ENCODE measurements at places on chromosomes 6 and 20. TPM values are rescaled to one million over a fixed set of nuclear protein-coding genes. Genes with fewer than 3 reads are reported as not detected.

CALHM6 gene
- total RNA-seq, result not detected

PAK5 gene
- not detected for total RNA-seq

FABP7 gene
- total RNA-seq, result not detected

PAX1 gene
- total RNA-seq, result not detected

SLC17A3 gene
- not detected for total RNA-seq

SUN5 gene
- not detected for total RNA-seq

SLC35D3 gene
- not detected for total RNA-seq

LINC00237 gene
- total RNA-seq, result not detected

SLC13A3 gene
- total RNA-seq, result 0.59 TPM

KIF25 gene
- total RNA-seq, result not detected

ABCC10 gene
- 11.6 TPM for total RNA-seq

C6orf58 gene
- not detected for total RNA-seq

RRAGD gene
- 22.7 TPM for total RNA-seq

C20orf141 gene
- not detected for total RNA-seq

SH3BGRL2 gene
- total RNA-seq, result 8.2 TPM

MYMX gene
- 219 TPM for total RNA-seq

FOXA2 gene
- not detected for total RNA-seq

TREML2 gene
- not detected for total RNA-seq

RNF8 gene
- 14.0 TPM for total RNA-seq

HTR1B gene
- total RNA-seq, result 0.73 TPM

KCNQ5 gene
- total RNA-seq, result 3.6 TPM

ASIP gene
- not detected for total RNA-seq

KDM1B gene
- total RNA-seq, result 18.5 TPM

CDH4 gene
- 0.31 TPM for total RNA-seq

REM1 gene
- total RNA-seq, result 0.68 TPM
